ENCODE measurements at places on chromosomes 16 and 17.

DNA sequence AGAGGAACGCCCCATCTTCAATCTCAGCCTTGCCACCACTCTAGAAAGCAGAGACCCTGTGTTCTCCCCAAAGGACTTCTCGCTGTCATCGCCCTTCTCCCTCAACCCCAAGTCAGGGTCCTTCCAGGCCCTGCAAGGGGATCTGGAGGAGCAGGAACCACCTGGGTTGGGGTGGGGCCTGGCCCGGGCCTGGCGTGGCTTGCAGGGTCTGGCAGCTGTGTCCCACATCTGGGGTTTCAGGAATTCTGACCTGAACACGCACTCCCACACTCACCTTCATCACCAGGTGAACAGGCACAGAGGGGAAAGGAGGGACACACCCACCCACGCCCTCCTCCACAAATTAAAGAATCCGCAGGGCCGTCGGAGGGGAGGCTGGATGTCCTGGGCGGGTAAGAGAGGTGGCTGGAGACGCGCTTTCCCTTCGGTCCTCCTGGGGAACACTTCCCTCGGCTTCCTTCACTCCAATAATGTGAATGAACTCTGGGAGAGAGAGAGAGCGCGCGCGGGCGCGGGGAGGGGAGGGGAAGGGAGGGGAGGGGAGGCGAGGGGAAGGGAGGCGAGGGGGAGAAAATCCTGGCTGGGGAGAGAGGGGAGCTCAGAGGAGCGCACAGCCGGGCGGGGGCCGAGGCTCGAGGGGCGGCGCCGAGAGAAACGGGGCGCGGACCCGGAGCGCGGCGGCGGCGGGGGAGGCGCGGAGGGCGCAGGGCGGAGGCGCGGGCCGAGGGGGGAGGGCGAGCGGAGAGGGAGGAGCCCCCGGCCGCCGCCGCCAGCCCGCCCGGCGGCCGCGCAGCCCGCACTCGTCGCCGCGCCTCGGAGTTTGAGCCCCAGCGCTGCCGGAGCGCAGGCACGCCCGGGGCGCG is at the start of gene CACNG4:
Gene CACNG4 (plus strand): TSS at position 799 of the 863 bp plus-strand sequence. CDS start 205 bp downstream, outside the sequence.
- peak; percentile 54 for DNase-seq

GRCh38 chr17:1171953-1172352 is 7.8 kb downstream of the ABR start:
- DNase-seq: no peak

GRCh38 chr16:11990702-11991390 is 14.3 kb downstream of the SNX29 start:
- DNase-seq: no peak

- no peak for DNase-seq
These were observed 19.8 kb upstream of the TIMP2 start for GRCh38 chr17:78944956-78945355.

Data from hepatocyte (in vitro differentiated cells).